Left renal cortex interstitium (tissue), 4 donors: ENCODE measurements at places on chromosomes 5 and 9. TPM values are rescaled to one million over a fixed set of nuclear protein-coding genes. Genes with fewer than 3 reads are reported as not detected.

MCC gene
- polyA plus RNA-seq: 27.6 TPM

- DNase-seq: no peak
Observed at GRCh38 chr5:141913560-141914198, 10.0 kb upstream of the DELE1 start.

DNA sequence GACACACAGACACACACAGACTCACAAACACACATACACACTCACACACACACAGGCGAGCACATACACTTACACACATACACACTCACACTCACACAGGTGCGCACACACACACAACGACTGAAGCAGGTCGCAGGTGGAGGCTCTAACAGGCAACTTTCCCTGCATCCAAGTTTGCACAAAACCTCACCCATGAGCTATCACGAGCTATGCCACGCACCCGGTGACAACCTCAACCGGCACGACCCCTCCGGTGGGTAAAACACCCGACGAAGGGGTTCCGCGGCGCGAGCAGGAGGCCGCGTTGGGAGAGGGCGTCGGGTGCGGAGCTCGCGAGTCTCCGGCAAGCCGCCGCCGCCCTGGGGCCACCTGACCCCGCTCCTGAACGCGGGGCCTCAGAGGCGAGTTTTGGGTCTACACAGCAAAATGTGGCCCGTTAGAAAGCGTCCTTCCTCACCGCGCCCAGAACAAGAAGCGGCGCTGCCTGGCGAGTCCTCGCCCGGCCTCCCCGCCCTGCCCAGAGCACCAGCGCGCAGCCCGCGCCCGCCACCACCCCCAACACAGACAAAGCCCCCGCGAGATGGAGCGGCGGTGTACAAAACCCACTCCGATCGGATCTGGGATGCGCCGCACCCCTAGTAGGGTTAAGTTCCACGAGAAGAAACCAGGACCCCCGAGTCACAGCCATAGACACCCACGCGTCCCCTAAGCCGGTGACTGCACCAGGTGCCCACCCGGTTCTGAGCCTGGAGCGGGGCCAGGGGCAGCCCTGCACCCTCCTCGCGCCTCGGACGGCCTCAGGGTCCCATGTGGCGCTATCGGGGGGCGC, 665 bp downstream of the SLC6A3 start:
- DNase-seq: no peak

- DNase-seq: no peak
Observed at GRCh38 chr5:160486573-160486972, 64.9 kb downstream of the PTTG1 start.

DNA sequence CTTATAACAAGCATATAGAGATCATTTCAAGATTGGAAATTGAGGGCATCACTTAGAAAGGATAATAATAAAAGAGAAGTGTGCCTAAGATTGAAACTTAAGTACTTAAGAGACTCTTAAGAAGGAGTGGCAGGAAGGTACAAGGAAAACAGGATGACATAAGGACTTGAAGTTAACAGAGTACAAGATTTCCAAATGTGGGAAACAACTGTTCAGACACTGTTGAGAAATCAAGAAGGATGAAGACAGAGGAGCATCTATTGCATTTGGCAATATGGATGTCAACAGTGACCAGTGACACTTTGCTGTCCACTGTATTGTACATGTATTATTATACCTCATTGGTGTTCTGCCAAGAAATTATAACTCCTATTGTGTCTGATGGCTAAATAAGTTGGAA, 157.8 kb upstream of the PTGER4 start:
- DNase-seq: no peak

GRCh38 chr5:30926218-30926617, 267.3 kb upstream of the CDH6 start:
- no peak for DNase-seq

GRCh38 chr5:135680713-135681112, 101.9 kb upstream of the CXCL14 start:
- DNase-seq: no peak

- DNase-seq: no peak
Observed at GRCh38 chr9:96021551-96022444, 146.3 kb downstream of the ERCC6L2 start.

DNA sequence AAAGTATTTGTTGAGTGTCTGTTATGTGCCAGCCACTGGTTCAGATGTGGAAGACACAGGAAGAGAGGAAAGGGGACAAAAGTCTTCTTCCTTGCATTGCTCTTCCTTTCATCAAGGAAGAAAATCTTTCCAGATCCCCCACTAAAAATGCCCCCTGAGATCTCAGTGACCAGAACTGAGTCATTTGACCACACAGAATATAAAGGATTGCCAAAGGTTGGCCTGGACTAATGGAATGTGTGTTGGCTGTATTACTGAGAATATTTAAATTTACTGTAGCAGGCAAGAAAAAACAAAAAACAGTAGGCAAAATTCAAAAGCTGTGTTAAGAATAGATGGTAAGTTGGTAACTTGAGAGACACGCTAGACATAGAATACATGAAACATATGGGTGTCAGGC, 10.0 kb upstream of the SEPTIN8 start:
- DNase-seq: no peak
